ENCODE measurements at places on chromosomes 3 and 15.

DNA sequence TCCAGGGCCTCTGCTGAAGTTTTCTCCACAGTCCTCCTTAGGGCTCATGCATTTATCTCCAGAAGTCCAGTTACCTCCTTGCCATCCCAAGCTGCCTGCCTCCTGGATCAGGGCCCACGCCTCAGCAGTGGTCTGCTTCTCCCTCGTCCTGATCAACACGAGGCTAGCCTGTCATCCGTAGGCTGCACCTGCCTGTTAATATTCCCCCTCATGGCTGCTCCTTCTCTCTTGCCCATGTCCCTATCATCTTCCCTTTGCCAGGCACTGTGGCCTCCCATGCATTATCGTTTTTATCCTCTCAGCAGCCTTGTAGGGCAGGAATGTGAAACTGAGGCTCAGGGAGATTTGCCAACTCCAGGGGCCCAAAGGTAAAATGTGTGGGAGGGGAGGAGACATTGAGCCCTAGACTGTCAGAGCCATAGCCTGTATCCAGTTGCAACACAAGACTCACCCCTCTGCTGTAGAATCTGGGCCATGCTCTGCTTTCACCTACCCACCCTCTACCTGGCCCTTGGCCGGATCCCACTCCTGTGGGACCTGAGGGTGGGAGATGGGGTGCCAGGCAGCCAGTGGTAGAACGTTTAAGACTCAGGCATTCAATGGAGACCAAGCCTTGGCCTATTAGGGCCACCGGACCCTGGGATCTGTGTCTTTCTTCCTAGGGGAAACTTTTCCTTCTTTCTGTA, 4.6 kb downstream of the GRM2 start:
- DNase-seq: no peak

DNA sequence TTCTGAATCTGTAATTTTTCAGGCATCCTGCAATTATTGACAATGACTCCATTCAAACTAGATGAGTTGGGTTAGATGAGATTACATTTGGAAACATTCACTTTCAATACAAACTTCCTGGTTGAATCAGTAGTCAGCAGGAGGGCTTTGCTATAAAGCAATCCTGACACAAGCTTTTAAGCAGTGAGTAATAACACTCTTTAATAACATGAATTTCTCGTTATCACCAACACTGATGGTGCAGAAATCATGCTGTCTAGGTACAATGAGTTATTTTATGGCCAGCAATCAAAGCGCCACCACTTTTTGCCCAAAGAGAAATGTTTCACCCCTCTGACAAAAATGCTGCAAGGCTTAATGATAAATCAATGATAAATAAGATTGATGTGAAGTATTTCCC, 474.8 kb upstream of the CNTN4 start:
- no peak for DNase-seq

DNA sequence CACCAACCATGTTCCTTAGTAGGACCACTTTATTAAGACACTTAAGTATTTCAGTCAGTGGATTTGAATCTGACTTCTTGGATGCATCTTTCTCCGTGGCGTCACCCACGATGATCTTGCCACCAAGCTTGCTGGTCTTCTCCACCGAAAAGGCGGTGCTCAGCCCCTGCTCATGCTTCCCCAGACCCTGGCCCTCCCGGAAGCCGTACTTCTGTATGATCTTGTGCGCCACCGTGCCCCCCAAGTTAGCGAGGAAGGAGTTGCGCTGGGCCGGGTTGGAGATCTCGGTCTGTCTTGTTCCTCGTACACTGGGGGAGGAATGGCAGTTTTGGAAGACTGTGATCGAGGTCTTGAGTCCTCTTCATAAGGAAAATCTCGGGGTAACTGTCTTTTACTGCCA, 213.4 kb upstream of the NANOGP8 start:
- no peak for DNase-seq

- no peak for DNase-seq
Observed at GRCh38 chr3:79066481-79066880, 701.3 kb downstream of the ROBO1 start.

GRCh38 chr15:40097968-40098476, 10.7 kb downstream of the BMF start:
- DNase-seq: peak; percentile 50

DNA sequence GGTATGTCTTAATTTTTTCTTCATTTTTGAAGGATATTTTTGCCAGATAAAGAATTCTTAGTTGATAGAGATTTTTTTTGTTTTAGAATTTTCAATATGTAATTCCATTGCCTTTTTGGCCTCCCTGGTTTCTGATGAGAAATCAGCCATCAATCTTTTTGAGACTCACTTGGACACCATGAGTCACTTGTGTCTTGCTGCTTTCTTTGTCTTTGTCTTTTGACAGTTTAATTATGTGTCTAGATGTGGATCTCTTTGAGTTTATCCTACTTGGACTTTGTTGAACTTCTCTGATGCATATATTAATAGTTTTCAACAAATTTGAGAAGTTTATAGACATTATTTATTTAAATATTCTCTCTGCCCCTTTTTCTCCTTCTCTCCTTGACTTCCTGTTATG, 34.7 kb upstream of the AQP9 start:
- no peak for DNase-seq

Measured in cardiac fibroblast (primary cell).